NCI-H1436 treated with DMSO at 0.1 percent for 48 hours (cell line): ENCODE measurements at places on chromosomes 7 and 10.

- no peak for DNase-seq
Observed at GRCh38 chr7:146700015-146700560, 583.5 kb downstream of the CNTNAP2 start.

DNA sequence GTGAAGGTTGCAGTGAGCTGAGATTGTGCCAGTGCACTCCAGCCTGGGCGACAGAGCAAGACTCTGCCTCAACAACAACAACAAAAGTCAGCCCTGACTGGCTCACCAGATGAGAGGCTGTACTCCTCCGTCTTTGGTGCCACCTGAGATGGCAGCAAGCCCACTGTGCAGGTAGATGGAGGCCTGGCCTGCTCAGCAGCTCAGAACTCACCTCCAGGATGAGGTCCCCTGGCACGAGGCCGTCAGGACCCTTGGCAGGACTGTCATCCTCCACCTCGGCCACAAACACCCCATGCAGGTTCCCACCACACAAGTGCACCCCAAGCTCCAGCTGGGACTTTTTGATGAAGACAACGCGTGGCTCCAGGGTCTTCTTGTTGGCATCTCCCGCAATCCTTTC is 117.2 kb downstream of the DLG5 start:
- no peak for DNase-seq

DNA sequence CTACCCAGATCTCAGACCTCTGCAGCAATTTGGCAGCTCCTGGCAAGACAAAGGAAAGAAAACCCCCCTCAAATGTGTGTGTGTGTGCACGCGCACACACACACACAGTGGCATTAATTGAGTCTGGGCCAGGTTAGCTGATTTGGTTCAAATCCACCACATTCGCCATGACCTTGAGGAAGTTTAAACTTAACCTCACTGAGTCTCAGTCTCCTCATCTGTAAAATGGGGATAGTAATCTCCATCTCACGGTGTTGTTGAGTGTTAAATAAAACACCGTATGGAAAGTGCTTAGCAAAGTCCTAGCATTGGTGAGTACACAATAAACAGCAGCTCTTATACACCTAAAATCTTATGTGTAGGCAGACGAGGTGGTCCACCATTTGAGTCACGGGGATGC is 4.9 kb downstream of the LOXL4 start:
- DNase-seq = no peak

- DNase-seq = no peak
Observed at GRCh38 chr7:5605775-5606634, 175.5 kb downstream of the RNF216 start.

DNA sequence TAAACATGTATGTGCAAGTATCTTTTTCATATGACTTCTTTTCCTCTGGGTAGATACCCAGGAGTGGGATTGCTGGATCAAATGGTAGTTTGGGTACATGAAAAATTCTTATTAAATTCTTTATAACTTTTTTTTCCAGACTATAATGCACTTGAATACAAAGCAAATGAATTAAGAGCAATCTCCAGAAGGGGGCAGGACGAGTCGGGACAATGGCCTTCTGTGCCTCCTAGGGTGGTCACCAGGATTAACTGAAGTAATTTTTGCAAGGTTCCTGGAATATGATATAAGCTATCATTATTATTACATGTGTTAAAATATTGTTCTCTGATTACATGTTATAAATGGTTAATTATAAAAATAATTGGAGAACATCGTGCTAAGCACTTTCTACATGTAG is 127.2 kb downstream of the PPP1R17 start:
- DNase-seq = no peak

DNA sequence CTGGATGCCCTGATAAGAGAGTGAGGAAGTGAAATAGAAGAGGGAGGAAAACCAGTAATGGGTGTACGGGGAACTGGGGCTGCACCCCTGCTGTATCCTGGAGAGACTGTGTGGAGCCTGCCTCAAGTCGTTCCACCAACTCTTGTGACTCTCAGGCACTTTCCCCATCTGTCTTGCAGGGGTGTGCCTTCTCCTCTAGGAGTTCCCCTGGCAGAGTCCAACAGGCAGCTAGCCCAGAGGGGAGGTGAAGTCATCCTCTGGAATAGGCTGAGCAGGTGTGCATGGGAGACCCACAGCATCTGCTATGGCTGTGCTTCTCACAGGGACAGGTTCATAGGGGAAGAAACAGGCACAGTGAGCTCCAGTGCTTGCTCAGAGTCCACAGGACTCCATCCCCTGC is 46.8 kb downstream of the WIPF3 start:
- no peak for DNase-seq

GRCh38 chr7:109527833-109528232 is 958.2 kb downstream of the DNAJB9 start:
- no peak for DNase-seq

GRCh38 chr7:78769481-78770101 is 683.9 kb downstream of the MAGI2 start:
- DNase-seq = no peak

DNA sequence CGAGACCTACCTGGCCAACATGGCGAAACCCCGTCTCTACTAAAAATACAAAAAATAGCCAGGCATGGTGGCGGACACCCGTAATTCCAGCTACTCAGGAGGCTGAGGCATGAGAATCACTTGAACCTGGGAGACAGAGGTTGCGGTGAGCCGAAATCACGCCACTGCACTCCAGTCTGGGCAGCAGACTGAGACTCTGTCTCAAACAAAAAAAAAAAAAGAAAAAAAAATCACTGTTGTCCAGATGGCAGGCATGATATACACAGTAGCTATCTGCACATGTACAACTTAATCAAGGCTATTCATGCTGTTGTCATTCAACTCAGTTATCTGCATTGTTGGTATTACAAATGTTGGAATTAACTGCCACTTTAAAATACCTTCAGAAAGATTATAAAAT is 55.3 kb downstream of the BRAF start:
- DNase-seq = no peak

DNA sequence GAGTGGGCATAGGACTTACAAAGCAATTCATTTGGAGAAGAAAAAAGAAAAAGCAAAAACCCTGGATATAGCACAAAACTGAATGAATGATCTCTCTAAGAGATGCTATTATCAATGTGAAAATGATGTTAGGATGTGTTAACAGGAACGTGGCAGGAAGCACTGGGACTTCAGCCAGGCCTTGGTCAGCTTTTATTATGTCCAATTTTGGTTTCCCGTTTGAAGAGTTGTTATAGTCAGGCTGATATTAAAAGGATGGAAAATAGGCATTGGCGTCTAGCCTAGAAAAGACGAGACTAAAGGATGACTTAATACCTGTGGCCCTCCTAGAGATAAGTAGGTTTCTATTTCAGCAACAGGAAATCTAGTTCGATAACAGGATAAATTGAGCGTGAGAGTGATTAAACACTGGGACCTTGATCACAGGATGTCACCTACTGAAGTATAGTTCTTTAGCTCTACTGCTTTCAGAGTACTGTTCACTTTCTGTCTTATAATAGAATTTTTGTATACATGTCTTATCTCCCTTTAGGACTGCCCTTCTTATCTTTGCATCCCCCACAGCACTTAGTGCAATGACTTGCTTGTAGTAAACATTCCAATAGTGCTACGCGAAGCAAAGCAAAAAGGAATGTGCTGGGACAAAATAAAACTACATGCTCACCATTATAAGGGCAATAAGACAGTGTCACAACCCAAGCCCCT is 99.8 kb upstream of the AGBL3 start:
- no peak for DNase-seq

DNA sequence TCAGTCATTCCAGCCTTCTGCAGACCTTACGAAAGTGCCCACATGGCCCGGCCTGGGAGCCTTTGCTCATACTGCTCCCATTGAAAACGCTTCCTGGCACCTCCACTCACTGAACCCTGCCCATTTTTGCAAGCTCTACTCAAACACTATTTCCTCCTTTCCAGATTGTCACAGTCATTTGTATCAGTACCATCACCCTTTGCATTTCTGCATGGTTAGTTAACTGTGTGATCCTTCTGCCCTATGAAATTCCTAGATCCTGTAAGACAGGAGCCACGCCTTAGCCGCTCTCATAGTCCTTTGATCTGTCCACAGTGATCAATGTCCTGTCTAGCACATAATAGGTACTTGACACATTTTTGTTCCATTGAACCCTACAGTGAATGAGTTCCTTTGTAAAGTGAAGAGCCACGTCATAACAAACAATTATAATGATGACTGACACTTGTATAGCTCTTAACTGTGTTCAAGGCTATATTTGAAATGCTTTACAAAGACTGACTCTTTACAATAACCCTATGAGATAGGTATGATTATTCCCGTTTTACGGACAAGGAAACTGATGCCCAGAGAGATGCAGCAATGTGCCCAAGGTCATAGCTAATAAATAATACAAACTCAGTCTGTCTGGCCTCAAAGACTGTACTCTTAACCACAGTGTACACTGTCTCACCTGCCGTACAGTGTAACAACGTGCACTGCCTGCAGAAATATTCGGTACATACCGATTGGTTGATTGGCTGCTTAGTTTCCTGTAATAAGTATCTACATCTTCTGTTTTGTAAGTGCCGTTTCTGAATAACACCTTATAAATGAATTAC is 16.6 kb upstream of the ITIH2 start:
- no peak for DNase-seq

GRCh38 chr7:124698964-124699363 is 66.6 kb downstream of the GPR37 start:
- DNase-seq = no peak

- DNase-seq = no peak
Observed at GRCh38 chr10:122986335-122986734, 6.1 kb downstream of the PSTK start.
